ENCODE measurements at places on chromosomes 4 and X.

GRCh38 chr4:105276361-105277104 is 129.9 kb downstream of the TET2 start:
- DNase-seq = no peak

- peak; percentile 27 for DNase-seq
Observed at GRCh38 chrX:123830309-123830708, 29.5 kb upstream of the XIAP start.

DNA sequence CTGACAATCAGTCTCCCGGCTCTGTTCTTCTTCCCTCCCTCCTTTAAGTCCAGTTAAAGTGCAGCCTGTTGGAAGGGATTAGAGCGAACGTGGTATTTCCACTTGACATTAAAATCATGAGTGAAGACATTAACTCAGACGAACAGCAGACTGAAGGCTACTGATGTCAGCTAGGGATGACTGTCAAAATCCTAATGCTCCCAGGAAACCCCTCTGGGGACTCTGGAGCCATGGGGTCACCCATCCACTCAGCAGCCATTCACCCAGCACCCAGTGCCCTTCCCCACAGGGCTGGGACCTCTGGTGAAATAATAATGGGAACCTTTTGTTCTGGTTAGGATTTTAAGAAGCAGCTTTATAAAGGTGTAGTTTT is 113.9 kb downstream of the DRD5 start:
- DNase-seq = no peak

GRCh38 chr4:48153791-48154550 is 19.9 kb upstream of the TXK start:
- no peak for DNase-seq

GRCh38 chr4:55910140-55910539 is 38.6 kb upstream of the CEP135 start:
- no peak for DNase-seq

- no peak for DNase-seq
Observed at GRCh38 chr4:48904541-48905142, 1.9 kb downstream of the OCIAD2 start.

DNA sequence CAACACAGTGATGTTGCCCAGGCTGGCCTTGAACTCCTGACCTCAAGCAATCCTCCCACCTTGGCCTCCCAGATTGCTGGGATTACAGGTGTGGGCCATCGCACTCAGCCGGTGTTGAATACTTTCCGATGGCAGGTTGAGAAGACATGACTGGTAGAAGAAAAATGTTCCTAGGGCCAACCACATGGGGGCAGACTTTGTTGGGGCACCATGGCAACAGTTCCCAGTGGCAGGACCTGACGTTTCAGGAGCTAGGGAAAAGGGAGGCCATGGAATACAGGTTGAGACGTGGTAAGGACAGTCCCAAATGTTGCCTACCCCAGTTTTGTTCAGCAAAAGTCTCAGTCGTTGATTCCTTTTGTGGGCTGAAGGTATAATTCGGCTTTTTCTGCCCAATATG is 134.6 kb downstream of the ASMT start:
- no peak for DNase-seq

DNA sequence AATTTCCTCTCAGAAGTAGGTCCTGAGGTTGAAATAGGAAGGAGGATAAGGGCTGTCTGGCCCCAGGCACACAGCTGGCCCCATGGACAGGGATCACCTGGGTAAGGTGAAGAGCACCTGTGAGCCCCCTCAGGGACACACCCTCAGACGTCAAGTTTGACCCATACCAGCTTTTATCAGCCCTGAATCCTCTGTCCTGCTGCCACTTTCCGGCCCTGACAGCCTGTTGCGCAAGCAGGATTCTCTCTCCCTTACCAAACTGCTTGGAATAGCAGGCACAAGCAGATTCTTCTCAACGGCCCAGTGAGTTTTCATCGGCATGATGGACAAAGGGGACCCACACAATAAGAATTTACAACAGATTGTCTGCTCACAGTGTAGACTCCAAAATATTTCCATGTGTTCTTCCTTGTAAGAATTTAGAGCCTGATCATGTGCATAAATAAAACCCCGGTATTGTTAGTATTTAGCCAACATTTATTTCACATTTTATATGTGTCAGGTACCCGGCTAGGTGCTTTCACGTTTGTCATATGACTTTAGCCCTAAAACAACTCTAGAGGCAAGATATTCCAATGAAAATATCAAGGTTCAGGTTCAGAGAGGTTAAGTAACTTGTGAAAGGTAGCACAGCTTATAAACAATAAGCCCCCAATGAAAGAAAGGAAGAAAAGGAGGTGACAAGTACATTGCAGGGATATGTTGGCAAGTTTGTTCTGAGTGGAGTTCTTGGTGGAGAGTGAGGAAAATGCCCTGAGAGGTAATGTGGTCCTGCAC is 107.2 kb upstream of the KIT start:
- no peak for DNase-seq
